ENCODE measurements at places on chromosomes 16 and 17. TPM values are rescaled to one million over a fixed set of nuclear protein-coding genes. Genes with fewer than 3 reads are reported as not detected.

- DNase-seq, result no peak
Observed at GRCh38 chr17:77558846-77559626, 399.5 kb upstream of the TNRC6C start.

DNA sequence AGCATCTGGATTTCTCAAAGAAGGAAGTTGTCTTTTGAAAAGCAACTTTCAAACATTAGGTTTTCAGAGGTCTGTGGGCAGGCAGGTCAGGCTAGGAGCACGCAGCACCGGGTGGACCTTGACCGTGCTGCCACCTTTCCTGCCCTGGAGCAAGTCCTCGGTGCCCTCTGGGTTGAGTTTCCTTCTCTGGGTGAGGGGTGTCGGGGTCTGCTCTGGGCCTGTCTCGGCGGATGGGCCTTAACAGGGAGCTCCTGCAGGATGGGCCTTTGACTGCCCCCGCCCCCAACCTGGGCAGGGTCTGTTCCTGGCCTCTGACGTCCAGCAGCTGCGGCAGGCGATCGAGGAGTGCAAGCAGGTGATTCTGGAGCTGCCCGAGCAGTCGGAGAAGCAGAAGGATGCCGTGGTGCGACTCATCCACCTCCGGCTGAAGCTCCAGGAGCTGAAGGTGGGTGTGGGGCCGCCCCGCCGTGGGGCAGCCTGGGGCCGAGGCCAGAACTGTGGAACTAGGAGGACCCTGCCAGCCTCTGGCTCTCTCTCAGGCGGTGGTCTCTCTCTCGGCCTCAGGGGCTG, 8.7 kb downstream of the DEF8 start:
- no peak for DNase-seq

HOXB7 gene
- total RNA-seq, result 11.4 TPM

MYH8 gene
- total RNA-seq, result not detected

DNA sequence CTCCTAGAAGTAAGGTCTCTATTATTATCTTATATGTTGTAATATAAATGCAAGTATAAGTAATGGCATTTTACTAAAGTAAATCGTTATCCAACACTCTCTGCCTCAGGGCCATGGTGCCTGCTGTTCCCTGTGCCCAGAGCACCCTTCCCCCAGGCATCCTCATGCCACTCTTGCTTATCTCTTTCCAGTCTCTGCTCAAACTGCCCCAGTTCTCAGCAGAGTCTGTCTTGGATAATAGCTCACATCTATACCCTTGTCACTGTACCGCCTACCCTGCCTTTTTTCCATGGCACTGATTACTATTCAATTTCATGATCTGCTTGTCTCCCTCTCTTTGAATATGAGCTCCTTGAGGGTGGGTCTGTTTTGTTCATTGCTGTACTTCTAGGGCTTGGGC, 31.7 kb downstream of the CDH1 start:
- DNase-seq, result no peak

DNA sequence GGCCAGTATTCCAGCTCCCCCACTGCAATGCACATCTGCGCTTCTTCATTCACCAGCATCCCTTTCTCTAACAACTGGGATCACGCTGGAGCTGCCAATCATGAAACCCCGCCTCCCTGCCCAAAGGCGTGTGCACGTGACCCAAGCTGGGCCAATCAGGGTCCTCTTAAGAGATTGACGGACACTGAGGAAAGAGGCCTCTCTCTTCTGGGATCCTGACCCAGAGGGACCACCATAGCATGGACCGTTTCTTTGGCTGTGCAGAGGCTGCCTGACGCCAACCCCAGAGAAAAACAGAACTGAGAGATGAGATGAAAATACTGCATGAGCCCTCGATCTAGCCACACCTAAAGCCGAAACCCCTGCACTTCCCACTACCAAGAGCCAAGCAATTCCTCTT, 32.0 kb downstream of the COTL1 start:
- peak; percentile 63 for DNase-seq

NTN1 gene
- 10.1 TPM for total RNA-seq

GLIS2 gene
- 17.2 TPM for total RNA-seq

GRCh38 chr16:361872-362701, 8.3 kb downstream of the MRPL28 start:
- peak; percentile 63 for DNase-seq

- DNase-seq, result no peak
Observed at GRCh38 chr17:47818002-47818695, 3.4 kb downstream of the OSBPL7 start.

GAST gene
- total RNA-seq, result not detected

GRCh38 chr17:66373944-66374817, 71.8 kb downstream of the PRKCA start:
- DNase-seq, result peak; percentile 29

Measured in neural crest cell (in vitro differentiated cells).